Heart left ventricle (tissue), 16 donors: ENCODE measurements at places on chromosomes 3 and 15. TPM values are rescaled to one million over a fixed set of nuclear protein-coding genes. Genes with fewer than 3 reads are reported as not detected.

DNA sequence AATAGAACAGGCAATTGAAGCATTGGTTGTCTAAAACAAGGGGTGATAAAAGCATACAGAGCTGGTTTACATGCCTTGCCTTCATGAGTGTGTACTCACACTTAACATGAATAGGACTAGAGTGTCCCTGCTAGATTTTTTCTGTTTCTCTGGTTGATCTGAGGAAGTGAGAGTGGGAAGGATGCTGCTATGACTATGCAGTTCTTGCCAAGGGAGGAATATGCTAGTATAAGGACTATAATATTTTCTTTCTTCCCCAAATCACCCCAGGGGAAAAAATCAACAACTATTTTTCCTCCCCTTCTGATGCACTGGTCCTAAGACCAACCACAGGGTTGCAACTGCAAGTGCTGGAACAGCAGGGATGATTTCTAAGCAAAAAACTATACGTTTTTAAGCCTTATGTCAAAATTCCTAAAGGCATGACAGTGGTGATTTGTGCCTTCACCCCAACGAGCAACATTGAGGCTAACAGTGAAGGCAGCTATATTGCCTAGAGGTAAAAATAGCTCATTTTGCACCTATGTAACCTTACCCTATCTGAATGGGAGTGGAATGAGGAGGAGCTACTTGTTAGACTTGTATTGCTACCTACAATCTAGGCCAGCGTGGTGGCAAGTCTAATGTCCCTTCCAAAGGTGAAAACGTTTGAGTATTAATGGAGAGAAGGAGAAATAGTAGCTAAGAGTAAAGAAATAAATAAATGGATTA, 33.5 kb upstream of the USP8 start:
- H3K27me3 ChIP-seq = no peaks in the 10 kb centered on the region
- H3K4me1 ChIP-seq = no peaks in the 10 kb centered on the region
- no peak overlapping the region for H3K27ac ChIP-seq
- H3K4me3 ChIP-seq = no peak overlapping the region
- no peak for DNase-seq

DNA sequence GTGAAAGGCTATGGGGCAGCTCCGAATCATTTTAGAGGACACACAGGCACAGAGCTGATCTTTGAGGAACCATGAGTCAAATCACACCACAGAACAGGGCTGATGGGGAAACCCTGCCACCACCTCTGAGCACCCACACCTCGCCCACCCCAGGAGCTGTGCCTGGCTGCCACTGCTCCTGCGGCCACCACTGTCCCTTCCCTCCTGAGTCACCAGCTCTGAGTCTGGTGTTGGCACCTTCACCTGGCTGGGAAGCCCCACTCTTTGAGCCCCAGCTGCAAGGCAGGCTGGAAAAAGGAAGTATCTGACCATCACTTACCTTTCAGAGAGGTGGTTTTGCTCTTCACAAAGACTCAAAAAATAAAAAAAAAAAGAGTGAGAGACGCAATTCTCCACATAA, 63.6 kb upstream of the MEF2A start:
- H3K4me3 ChIP-seq = no peak overlapping the region
- H3K36me3 ChIP-seq = no peaks in the 10 kb centered on the region
- peaks cover 2% of the 10 kb centered on the region for H3K4me1 ChIP-seq
- DNase-seq = no peak
- no peak overlapping the region for H3K27ac ChIP-seq

GRCh38 chr15:70463453-70463834, 299.9 kb downstream of the UACA start:
- no peak for DNase-seq
- peaks cover 37% of the 10 kb centered on the region for H3K4me1 ChIP-seq
- no peaks in the 10 kb centered on the region for H3K36me3 ChIP-seq
- H3K4me3 ChIP-seq = no peak overlapping the region
- no peak overlapping the region for H3K27ac ChIP-seq

DNA sequence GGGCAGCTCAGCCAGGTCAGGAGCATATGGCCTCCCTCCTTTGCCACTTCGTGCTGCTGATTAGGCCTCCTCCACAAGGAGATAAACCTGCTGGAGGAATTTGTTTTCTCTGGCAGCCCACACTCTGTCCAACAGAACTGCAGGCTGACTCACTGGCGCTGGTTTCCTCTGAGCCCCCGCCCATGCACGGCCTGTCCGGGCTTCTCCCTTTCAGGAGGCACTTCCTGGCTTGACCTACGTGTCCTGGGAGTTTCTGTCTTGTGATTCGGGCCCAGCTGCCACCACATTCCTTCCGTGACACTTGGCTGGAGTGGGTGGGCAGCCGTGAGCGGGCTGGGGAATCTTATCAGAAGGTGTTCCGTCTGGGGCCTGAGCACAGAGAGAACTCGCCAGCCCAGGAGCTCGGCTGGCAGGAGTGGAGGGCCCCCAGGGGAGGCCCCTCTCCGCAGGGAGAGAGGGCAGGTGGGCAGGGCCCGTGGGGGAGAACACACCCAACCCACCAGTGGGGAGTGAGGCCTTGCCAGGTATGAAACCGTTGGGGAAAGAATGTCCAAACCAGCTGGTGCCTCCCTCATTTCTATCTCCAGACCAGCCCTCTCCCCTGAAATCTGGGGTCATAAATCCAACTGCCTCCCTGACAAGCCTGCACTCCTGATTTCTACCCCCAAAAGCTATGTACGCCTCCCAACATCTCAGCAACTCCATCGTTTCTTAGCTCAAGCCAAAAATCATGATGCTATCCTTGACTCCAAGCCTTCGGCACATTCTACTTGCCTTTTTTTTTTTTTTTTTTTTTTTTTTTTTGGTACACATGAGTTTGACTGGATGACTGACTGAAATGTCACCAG, 110.6 kb upstream of the MEF2A start:
- peak; percentile 92 for DNase-seq
- no peaks in the 10 kb centered on the region for H3K27me3 ChIP-seq
- no peaks in the 10 kb centered on the region for H3K36me3 ChIP-seq
- peak overlapping the region; percentile 98 for H3K27ac ChIP-seq
- peak overlapping the region; percentile 17 for H3K4me3 ChIP-seq
- peaks cover 62% of the 10 kb centered on the region for H3K4me1 ChIP-seq

DNA sequence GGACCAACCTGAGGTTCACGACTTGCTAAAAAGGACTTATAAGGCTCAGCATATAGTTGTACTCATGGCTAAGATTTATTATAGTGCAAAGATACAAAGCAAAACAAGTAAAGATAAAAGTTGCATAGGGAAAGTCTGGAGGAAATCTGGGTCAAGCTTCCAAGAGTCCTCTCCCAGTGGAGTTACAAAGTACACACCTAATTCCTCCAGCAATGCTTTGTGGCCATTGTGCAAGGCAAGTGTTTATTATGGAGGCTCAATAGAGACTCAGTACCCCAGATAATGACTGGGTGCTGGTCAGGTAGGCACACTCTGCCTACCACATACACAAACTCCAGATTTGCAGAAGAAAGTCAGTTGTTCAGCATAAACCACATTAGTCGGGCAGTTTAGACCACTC, 22.9 kb downstream of the LNP1 start:
- no peaks in the 10 kb centered on the region for H3K36me3 ChIP-seq
- H3K4me1 ChIP-seq = peaks cover 4% of the 10 kb centered on the region
- no peaks in the 10 kb centered on the region for H3K27me3 ChIP-seq
- no peak overlapping the region for H3K27ac ChIP-seq
- no peak overlapping the region for H3K4me3 ChIP-seq

- DNase-seq = no peak
- H3K36me3 ChIP-seq = no peaks in the 10 kb centered on the region
- H3K4me1 ChIP-seq = no peaks in the 10 kb centered on the region
Measured at GRCh38 chr3:58748024-58748423, 81.5 kb upstream of the FAM3D start.

GRCh38 chr3:70780790-70781189, 468.4 kb upstream of the MDFIC2 start:
- no peak overlapping the region for H3K27ac ChIP-seq
- no peak for DNase-seq
- no peak overlapping the region for H3K4me3 ChIP-seq

DNA sequence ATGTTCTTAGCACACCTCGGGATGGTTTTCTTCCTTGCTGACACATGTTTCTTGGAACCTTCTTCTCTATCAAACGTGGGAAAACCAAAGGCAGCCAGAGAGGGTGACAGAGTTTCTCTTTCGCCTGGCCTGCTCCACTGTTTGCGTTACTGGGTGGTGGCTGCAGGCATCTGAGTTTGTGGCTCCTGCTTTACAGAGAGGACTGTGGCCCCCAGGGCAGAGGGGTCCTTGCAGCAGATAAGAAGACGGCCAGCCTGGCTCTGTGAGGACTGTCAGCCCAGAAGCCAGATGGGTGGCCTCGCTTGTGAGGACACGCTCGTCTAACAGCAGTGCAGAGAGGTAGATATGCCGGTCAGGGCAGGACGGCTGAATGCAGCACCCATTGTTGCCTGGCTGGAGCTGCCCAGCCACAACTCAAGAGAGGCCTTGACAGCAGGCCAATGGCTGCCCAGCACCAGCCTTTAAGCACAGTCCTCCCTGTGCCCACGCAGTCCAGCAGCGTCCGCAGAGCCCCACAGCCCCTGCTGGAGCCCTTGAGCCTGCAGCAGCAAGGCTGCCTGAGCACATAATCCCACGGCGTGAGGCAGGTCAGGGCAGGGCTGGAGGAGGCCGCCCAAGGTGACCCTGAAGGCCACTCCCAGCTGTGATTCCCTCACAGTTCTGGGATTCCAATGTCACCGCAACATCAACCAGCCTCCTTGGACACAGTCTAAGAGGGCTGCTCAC, 15.0 kb upstream of the SPTBN5 start:
- H3K4me3 ChIP-seq = no peak overlapping the region
- DNase-seq = no peak
- no peaks in the 10 kb centered on the region for H3K27me3 ChIP-seq
- H3K4me1 ChIP-seq = peaks cover 44% of the 10 kb centered on the region

GRCh38 chr15:72916897-72917296, 133.3 kb upstream of the ADPGK start:
- no peak overlapping the region for H3K27ac ChIP-seq
- H3K4me1 ChIP-seq = no peaks in the 10 kb centered on the region
- no peak for DNase-seq
- no peaks in the 10 kb centered on the region for H3K27me3 ChIP-seq
- H3K36me3 ChIP-seq = no peaks in the 10 kb centered on the region

- no peak for DNase-seq
- no peaks in the 10 kb centered on the region for H3K4me1 ChIP-seq
- no peaks in the 10 kb centered on the region for H3K36me3 ChIP-seq
Measured at GRCh38 chr15:97890307-97890706, 70.2 kb upstream of the ARRDC4 start.

DNA sequence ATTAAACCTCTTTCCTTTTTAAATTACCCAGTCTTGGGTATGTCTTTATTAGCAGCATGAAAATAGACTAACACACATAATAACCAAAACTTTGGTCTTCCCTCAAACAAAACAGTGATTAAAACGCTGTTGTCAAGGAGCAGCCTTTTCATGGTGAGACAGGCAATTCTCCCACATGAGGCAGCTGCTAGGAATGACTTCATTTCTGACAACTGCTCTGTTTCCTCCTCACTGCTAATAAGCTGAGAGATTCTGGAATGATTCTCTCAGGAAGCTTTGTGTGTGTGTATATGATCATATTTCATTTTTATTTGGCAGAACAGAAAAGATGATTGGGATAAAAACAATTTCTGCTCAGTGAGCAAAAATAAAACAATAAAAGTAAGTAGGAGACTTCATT, 580.6 kb upstream of the ADAMTS9 start:
- no peaks in the 10 kb centered on the region for H3K4me1 ChIP-seq
- no peak overlapping the region for H3K4me3 ChIP-seq
- H3K27ac ChIP-seq = no peak overlapping the region
- DNase-seq = no peak
- H3K27me3 ChIP-seq = no peaks in the 10 kb centered on the region

- no peaks in the 10 kb centered on the region for H3K27me3 ChIP-seq
- DNase-seq = no peak
- no peaks in the 10 kb centered on the region for H3K4me1 ChIP-seq
- H3K27ac ChIP-seq = no peak overlapping the region
- no peaks in the 10 kb centered on the region for H3K36me3 ChIP-seq
Measured at GRCh38 chr3:153443961-153444360, 281.9 kb downstream of the RAP2B start.

DNA sequence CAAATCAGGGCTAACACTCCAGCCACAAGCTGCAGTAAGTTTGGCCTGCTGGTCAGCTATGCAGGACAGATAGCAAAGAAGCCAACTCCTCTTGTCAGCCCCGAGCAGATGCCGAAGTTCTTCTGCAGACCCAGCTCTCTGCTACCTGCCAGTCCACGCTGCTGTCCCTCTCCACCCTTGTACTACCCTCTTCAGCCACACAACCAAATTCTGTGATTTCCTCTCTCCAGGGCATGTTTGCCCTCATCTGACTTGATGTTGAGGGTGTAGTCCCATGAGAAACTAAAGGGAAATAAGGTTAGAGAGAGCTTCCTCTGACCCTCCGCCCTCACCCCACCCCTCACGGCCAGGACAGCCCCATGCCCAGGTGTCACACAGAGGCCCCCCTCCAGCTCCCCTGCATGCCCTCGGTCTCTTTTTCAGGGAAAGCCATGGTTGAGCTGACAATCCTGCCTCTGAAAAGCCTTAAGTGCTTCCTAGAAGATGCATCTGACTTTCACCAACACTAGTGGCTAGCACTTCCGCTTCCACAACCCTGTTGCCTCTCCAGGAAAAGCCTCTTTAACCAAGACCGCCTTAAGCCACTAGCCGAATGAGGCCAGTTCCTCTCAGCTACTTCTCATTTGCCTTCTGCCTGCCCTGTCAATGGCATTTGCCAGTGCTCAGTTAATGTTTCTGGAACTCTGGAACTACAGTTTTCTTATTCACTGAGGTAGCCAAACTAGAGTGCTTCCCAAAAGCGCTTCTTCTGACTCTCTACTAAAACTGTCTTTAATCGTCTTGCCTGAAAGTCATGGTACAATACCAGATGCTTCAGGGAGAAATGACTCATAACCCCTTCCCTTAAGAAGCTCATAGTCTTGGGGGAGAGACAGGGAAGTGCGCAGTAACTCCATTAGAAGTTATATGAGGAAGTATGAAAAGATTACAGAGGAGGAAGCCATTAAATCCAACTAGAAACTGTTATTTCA, 300.4 kb upstream of the STT3B start:
- no peak overlapping the region for H3K4me3 ChIP-seq
- no peaks in the 10 kb centered on the region for H3K4me1 ChIP-seq
- peak; percentile 35 for DNase-seq
- H3K36me3 ChIP-seq = no peaks in the 10 kb centered on the region

- peak overlapping the region; percentile 31 for H3K27ac ChIP-seq
- H3K4me1 ChIP-seq = peaks cover 17% of the 10 kb centered on the region
- no peaks in the 10 kb centered on the region for H3K27me3 ChIP-seq
- H3K4me3 ChIP-seq = no peak overlapping the region
Measured at GRCh38 chr3:107683447-107683846, 160.7 kb downstream of the BBX start.

The PGBD4 gene
- 0.95 TPM for total RNA-seq

The CELSR3 gene
- 0.24 TPM for total RNA-seq

The CYP11A1 gene
- 0.09 TPM for total RNA-seq

The ZCWPW2 gene
- 3.1 TPM for total RNA-seq

The SPSB4 gene
- total RNA-seq = 4.9 TPM

The TMIE gene
- 0.95 TPM for total RNA-seq
